ENCODE measurements at places on chromosomes 4 and X. TPM values are rescaled to one million over a fixed set of nuclear protein-coding genes. Genes with fewer than 3 reads are reported as not detected.

The ZFP42 gene
- polyA plus RNA-seq = 0.08 TPM

The VGLL1 gene
- not detected for polyA plus RNA-seq

DNA sequence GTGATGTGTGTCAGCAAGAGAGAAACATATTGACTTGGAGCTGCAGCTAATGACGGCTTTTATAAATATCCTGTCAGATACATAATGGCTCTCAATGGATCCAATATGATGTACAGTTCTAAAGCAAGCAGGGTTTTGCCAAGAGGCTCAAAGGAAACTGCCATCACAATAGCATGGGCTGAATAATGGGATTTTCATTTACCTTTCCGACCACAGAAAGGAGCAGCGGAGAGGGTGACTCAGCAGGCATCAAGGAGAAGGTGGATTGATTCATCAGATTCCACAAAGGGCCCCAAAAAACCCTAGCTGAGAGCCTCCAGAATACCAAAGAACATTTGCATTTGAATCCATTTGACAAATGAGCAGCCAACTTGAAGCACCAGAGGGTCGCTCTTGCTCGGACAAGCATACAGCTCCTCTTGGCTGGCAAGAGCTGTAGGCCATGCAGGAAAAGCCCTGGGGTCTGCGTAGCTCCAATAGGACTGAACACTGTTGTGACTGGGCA lies 355.7 kb upstream of the NOCT start:
- DNase-seq = no peak

DNA sequence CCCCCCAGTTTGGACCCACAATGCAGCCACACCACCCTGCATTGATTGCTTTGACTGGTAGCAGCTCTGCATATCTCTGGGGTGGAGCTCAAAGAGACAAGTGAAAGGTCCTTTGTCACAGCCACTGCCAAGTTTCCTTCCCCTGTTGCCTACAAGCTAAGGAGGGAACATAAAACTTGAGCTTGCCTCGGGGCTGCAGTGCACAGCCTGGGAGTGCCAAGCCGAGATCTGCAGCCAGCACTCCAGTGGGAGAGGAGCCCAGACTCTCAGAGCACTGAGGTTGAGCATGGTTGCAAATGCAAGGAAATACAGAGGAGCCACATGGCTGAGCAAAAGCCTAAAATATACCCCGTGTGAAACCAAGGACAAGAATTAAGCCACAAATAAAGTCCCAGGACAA lies 142.2 kb downstream of the DKK2 start:
- DNase-seq = no peak

DNA sequence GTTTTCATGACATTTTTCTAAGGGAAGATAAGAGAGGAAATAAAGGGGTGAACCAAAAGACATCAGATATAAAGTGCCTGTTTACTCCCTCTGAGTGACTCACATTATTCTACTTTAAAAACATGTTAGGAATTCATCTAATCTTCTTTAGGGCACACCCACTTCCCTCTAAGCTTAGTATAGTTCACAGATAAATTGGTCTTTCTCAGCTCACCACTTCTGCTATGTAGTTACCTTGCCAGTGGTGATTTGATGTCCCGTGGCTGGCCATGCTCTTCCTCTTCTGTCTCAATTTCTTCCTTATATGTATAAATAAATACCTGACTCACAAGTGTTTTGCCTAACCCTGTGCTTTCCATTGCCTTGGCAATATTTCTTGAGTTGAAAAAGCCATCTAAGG lies 96.8 kb downstream of the PDLIM5 start:
- peak; percentile 15 for DNase-seq
